ENCODE measurements at places on chromosomes 2 and 18.

DNA sequence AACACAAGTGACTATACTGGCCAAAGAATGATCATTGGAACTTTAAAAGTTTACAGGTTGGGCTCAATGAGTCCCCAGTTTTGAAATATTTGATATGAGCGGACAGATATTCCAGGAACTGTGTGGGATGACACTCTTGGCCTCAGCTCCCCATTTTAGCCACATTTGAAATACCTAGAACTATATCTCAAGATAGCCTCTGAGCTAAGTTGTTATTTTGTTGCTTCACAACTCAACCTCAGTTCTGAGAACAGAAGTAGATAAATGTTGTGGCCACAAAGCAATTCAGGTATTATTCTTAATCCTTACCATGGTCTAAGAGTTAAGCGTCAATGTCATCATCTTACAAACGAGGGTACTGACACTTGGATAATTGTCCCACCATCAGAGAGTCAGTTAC, 172.2 kb upstream of the SETBP1 start:
- DNase-seq: no peak

- no peak for DNase-seq
Measured at GRCh38 chr18:62603979-62604378, 81.2 kb downstream of the ZCCHC2 start.

GRCh38 chr2:201004370-201004769, 40.9 kb upstream of the ORC2 start:
- no peak for DNase-seq

DNA sequence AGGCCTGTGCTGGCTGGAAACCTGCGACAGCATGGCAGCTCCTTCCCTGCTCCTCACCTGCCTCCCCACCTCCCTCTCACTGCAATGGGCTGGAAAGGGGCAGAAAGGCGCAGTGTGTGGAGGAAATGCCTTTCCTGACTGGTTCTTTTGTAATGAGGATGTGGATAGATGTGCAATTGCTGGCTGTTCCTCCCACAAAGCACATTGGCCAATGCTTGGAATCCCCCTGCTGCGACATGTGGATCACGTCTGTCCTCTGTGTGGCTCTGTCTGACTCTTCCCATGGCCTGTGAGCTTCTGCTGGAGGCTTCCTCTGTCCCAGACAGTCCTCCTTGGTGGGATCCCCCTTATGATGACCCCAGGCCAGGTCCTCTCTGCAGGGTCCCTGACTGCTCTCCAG, 172.5 kb downstream of the NCK2 start:
- no peak for DNase-seq

DNA sequence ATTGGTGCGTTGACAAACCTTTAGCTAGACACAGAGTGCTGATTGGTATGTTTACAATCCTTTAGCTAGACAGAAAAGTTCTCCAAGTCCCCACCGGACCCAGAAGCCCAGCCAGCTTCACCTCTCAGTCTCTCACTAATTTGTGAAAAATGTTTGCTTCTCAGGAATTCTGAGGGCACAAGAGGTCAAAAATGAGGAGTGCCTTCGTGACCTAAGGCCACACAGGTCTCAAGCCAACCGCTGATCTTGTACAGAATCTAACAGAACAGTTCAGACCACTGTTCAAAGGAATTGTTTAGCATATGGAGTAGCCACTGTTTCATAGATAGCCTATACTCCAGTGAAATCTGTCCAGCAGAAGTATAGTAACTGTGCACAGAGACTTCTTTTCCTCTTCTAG, 29.8 kb upstream of the LRRC30 start:
- DNase-seq: no peak

GRCh38 chr18:76578571-76579300, 83.7 kb upstream of the ZNF516 start:
- DNase-seq: no peak

GRCh38 chr2:8481463-8482009, 200.3 kb upstream of the ID2 start:
- no peak for DNase-seq

DNA sequence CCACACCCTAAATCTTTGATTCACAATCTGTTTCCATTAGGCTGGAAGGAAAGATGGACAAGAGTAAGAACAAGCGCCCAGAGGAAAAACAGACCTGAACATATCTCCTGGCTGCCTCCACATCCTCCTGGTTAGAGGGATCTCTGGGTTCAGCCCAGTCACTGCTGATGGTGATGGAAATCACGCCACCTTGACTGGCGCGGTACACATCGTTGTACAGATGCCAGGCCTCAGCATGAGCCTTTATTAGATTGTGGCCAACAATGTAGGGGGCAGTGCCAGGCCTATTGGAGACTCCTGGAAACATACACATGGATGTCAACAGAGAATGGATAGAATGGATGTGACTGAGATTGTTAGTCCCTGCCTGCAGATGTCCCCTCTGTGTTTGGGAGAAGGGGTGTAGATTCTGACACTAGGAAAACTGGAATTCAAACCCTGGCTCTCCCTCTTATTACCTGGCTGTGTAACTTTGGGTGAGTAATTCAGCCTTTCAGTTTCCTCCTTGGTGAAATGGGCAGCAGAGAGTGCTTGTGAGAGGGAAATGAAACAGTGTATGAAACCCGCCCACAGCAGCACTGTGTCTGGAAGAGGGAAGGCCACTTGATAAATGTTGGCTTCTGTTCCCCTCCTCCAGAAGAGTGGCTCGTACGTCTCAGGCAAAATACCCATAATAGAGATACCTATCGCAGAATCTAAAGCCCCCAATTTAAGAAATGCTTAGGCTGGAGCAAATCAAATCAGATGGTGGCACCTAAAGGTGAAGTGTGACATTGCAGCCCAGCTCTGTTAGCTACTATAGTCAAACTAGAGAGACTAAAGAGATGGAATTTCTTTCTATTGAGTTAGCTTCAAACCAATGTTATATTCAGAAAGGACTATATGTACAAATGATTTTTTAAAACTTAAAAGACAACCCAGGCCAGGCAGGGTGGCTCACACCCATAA, 36.2 kb downstream of the LCT start:
- DNase-seq: no peak

DNA sequence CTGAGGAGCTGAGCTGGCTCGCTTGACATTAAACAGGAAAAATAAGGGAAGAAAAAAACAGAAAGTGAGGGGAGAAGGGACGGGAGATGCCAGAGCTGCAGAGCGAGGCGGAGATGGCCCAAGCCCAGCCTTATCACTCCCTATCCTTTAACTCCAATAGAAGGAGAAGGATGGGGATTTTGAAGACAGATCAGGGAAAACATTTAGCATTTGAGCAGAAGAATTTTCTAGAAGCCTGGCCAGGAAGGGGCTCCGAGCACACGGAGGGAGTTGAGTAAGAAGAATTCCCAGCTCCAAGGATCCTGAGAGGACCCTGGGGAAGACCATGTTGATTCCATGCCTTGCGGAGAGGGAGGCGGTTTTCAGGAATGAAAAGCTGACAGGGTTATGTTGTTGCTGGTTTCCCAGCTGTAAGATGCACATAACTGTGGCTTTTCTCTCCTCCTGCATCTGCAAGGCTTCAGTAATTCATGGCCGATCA, 35.6 kb downstream of the TWIST2 start:
- DNase-seq: no peak

- no peak for DNase-seq
Measured at GRCh38 chr2:159564081-159564480, 52.3 kb downstream of the BAZ2B start.

- DNase-seq: no peak
Measured at GRCh38 chr2:239302808-239303557, 97.8 kb downstream of the HDAC4 start.

GRCh38 chr18:76553715-76554546, 58.9 kb upstream of the ZNF516 start:
- no peak for DNase-seq

- no peak for DNase-seq
Measured at GRCh38 chr2:119108186-119108585, 50.4 kb downstream of the C1QL2 start.

GRCh38 chr2:41879235-41879916, 168.4 kb upstream of the PKDCC start:
- DNase-seq: no peak

GRCh38 chr2:60899892-60900249, 18.5 kb downstream of the REL start:
- DNase-seq: no peak

GRCh38 chr2:83826577-83826976, 632.5 kb downstream of the SUCLG1 start:
- no peak for DNase-seq

DNA sequence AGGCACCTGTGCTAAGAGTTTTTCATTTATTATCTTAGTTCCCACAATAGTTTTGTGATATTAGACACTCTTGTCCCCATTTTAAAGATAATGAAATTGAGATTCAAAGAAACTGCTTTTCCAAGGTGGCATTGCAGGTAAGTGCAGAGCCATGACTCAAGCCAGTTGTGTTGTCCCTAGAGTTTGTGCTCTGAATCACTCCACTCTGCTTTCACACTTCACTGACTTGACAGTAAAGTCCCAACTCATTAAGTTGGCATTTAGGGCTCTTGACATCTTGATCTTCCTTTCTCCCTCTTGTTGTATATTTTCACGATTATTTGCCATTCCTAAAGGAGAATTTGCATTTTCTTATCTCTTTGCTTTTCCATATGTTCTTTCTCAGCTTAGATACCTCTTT, 114.3 kb downstream of the DIS3L2 start:
- DNase-seq: no peak

- no peak for DNase-seq
Measured at GRCh38 chr18:63949068-63949737, at the start of gene HMSD. HMSD (plus strand) TSS chr18:63949301; CDS start chr18:63953456, 4,155 bp downstream.

DNA sequence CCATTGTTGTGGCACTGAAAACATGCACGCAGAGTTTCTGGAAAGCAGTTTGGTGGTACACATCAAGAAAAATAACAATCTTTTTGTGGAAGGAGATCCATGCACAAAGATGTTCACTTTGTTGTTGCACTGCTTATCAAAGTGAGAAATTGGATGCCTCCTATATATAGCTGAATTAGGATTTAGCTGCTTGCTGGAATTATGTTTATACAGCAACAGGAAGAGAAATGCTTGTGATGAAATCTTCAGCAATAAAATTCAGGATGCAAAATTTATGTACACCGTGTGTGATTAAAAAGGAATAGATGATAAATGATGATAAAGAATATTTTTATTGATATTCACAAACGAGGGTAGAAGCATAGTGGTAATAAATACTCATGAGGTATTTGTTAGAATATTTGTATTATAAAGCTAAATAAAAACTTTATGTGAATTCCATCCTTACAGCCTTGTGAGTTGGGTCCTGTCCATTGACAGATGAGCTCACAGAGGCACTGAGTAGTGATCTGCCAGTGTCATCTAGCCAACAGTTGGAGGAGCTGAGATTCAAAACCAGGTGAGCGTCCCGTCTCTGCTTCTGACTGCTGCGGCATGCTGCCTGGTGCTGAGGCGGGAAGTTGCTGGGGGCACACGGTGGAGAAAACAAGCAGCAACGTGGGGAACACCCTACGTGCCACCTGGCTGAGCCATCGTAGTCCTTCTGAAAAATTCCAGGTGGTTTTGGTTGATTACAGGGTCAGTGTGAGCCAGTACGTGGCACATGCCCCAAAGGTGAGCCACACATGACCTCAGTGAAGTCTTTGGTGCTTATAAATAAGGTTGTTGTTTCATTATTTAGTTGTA, 80.2 kb downstream of the ASAP2 start:
- no peak for DNase-seq

DNA sequence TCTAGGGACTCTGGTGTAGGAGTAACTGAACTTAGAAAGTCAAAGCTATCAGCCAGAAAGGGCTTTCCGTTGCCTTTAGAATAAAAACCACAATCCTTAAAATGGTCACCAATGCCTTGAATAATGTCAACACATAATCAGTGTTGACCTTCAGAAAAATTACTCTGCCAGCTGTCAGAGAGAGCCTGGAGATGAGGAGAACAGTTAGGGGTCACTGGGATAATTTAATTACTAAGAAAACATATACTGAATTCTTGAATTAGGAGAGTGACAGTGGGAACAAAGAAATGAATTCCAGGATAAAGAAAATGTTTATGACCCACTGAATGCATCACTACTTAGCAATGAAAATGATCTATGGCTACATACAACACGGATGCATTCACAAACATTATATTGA, 23.4 kb upstream of the UGP2 start:
- DNase-seq: no peak

DNA sequence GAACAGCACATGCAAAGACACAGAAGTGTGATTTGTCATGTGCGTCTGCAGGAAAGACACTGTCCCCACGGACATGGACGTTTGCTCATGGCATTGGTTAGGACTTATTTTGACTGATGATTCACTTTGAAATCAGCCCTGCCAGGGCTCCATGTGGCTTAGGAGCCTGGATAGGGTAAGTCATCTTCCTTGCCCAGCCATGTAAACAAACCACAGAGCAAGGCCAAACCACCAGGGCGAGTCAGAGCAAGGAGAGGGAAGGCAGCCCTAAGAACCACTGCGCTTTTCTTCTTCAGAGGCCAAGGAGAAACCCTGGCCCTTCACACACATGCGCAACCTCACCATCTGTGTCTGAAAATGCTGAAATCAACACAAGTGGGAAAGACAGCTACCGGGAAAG, 88.8 kb downstream of the GFPT1 start:
- DNase-seq: no peak

DNA sequence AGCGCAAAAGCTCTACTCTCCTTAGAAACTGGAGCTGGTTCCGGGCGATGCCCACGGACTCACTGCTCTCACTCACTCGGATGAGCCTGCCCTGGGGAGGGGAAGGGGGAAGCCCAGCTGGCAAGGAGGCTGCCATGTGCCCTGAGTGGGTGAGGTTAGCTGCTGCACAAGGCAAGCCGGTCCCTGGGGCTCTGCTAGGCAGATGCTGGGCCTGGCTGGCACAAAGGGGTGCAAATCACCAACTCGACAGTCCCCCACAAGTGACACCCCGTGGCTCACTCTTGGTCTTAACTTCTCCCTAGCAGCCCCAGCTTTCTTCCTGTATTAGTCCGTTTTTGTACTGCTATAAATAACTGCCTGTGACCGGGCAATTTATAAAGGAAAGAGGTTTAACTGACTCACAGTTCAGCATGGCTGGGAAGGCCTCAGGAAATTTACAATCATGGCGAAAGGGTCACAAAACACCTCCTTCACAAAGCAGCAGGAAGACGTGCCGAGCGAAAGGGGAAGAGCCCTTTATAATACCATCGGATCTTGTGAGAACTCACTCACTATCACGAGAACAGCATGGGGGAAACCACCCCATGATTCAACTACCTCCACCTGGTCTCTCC, 33.2 kb downstream of the ADCY3 start:
- no peak for DNase-seq

Data from stimulated activated CD8-positive, alpha-beta memory T cell treated with anti-CD3 and anti-CD28 coated beads, Interleukin-4, amount 100 ng/mL, for 1 hour (primary cell).